ENCODE measurements at places on chromosomes 3 and 15.

DNA sequence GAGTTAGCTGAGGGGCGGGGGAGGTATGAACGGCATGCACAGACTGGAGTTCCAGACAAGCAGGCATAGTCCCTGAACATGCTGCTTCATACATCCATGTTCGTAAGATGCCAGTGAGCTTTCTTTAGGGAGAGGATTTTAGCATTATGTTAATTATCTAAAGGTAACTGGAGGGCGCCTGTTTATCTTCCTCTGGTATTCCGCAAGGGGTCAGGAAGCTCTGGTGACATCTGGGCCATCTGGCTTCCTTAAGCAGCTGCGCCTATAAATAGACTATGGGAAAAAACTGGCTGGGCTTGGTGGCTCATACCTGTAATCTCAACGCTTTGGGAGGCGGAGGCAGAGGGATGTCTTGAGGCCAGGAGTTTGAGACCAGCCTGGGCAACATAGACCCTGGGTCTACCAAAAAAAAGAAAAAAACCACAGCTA is 1.5 kb upstream of the FBXO22 start:
- DNase-seq, result no peak

- no peak for DNase-seq
Measured at GRCh38 chr15:61080221-61081026, 148.7 kb downstream of the RORA start.

GRCh38 chr3:72844436-72844993 is 3.7 kb downstream of the SHQ1 start:
- DNase-seq, result no peak

GRCh38 chr15:83733206-83733605 is 79.3 kb downstream of the ADAMTSL3 start:
- DNase-seq, result peak; percentile 35

DNA sequence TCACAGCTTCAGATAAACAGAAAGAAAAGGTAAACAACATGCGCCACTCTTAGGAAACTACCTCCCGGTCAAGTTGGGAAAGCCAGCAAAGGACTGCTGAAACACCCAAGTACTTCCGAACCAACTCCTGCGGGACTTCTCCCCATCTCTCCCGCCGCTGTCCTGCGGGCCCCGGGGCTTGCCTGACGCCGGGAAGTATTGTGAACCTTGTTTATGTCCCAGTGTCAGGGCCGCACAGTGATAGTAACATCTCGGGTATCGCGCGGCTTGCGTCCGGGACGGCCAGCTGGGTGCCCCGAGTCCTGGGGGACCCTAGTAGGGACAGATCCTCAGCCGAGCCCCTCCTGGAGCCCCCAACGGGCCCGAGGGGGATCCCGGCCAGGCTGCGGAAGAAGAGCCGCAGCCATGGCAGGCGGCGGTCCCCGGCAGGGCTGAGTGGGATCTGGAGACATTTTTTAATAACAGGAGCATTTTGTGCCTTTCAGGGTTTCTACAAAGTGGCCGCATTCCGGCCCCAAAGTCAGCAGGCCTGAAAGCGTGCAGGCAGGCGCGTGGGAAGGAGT is 756 bp downstream of the CLPX start:
- peak; percentile 51 for DNase-seq
